Fibroblast of mammary gland (primary cell): ENCODE measurements at places on chromosomes 6 and 20.

GRCh38 chr6:31115941-31116560 lies 1.5 kb downstream of the PSORS1C1 start:
- DNase-seq = no peak

DNA sequence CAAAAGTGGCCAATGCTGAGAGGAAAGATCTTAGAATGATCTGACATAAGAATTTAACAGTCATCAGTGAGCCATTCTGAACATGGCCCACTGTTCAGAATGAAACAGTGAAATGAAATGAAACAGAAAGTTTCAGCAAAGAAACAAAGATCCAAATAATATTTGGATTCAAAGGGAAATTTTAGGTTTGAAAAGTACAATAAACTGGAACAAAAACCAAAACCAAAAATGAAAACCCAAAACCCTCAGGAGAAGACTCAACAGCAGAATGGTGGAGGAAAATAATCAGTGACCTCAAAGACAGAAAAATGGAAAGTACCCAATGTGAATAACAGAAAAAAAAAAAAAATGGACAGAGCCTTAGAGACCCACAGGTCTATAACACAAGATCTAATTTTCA lies 66.1 kb upstream of the EMILIN3 start:
- no peak for DNase-seq

DNA sequence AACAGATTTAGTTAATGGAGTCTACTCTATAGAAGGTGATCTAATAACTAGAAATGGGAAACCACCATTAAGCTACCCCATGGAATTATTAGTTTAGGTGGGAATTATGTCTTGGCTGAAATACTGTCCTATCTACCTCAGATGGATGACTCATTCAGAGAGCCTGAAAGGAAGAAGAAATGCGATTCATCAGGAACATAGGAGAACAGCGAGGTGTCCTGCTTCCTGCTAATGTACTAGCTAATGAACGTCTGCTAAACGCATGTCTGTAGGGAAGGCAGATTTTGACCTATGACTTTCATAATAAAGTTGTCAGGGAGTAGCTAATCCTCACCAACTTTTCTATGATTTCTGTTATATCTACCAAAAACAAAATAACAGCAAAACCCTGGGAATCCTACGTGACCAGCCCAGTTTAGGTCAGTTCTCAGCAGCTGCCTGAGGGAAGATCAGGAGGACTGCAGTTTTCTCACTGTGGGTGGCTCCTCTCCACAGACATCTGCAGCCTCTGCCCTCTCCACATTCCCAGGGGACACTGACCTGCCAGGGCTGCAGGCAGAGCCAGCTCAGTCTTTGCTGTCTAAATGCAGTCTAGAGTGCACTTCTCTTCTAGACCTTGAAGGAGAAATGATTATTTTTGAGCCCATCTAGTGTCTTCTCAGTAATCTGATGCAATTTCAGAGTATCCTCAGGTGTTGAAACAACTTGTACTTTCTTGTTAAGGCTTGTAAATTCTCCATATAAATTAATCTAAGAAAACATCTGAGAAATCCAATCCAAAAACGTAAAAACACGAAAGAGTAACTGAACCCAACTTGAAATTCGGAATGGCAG lies 18.1 kb upstream of the SFT2D1 start:
- DNase-seq = peak; percentile 58

DNA sequence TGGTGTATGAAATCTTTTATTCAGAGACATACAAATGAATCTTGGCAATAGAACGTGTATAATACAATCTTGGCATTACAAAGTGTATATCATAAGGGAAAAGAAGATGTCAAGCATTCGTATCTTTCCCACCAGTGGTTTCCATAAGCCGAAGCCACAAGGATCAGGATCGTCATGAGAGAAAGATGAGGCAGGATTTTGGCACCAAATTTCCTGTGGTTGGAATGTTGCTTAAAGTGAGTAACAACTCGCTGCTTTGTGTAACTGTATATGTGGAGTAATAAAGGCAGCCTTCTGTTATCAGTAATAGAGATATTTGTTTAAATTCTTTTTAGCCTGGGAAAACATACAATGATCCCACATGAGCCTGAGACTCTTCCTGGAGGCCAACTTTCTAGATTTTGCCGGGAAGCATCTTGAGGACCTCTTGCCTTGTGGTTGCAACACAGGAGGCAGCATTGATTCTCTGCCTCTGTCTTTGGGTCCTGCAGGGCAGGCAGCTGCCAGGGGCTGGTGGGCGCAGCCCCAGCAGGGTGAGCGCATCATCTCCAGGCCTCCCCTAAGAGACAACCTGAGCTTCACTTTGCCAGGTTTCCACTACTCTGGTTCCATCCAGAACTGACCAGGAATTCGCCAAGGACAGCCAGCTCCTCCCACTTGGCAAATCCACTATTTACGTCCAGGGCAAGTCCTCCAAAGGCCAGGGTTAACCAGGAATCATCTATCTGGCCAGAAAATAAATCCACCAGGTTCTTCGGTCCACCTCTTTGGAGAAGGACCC lies 230.9 kb upstream of the SULF2 start:
- DNase-seq = peak; percentile 93

GRCh38 chr20:33719989-33720709 lies at the start of gene PXMP4:
TSS of gene PXMP4 (minus strand) at chr20:33720310. CDS start at chr20:33720207, 103 bp downstream.
- DNase-seq = peak; percentile 99

DNA sequence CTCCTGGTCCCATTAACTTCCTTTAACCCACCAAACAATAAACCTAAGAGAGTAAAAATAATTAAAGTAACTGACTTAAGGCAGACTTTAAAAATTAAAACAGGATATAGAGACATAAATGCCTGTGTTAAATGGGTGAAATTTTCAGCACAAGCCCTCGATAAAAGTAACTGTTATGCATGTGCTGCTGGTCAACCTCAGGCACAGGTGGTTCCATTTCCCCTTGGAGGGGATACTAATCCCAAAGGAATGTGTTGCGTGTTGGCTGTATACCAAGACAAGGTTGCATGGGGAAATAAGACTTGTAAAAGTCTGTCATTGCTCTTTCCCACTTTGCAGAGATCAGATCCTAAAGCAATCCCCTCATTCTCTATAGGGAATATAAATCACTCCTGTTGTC lies 25.8 kb downstream of the HLA-A start:
- DNase-seq = peak; percentile 36

- no peak for DNase-seq
These were observed 50.3 kb upstream of the ISM1 start for GRCh38 chr20:13170771-13171170.

- peak; percentile 74 for DNase-seq
These were observed 74.5 kb upstream of the ZNF184 start for GRCh38 chr6:27547157-27548075.
